ENCODE measurements at places on chromosomes 1 and 21. TPM values are rescaled to one million over a fixed set of nuclear protein-coding genes. Genes with fewer than 3 reads are reported as not detected.

Gene NBPF10
- 0.19 TPM for polyA plus RNA-seq

Gene UTS2
- polyA plus RNA-seq, result not detected

Gene MSH4
- 0.06 TPM for polyA plus RNA-seq

Gene C4BPA
- not detected for polyA plus RNA-seq

Gene FCRL2
- polyA plus RNA-seq, result 0.07 TPM

Gene FAM131C
- polyA plus RNA-seq, result 9.3 TPM

Gene SKI
- polyA plus RNA-seq, result 28.7 TPM

Gene NGF
- polyA plus RNA-seq, result 11.5 TPM

Gene COL16A1
- 7.5 TPM for polyA plus RNA-seq

Gene SAMSN1
- 2.3 TPM for polyA plus RNA-seq

Gene SDC3
- 24.6 TPM for polyA plus RNA-seq

Gene AADACL4
- polyA plus RNA-seq, result not detected

Gene ASAP3
- polyA plus RNA-seq, result 30.0 TPM

- DNase-seq, result no peak
- H3K27ac ChIP-seq, result no peak overlapping the region
- H3K4me3 ChIP-seq, result no peak overlapping the region
- no peaks in the 10 kb centered on the region for H3K36me3 ChIP-seq
- H3K27me3 ChIP-seq, result no peaks in the 10 kb centered on the region
Measured at GRCh38 chr1:170204121-170204520, 58.4 kb downstream of the NTMT2 start.

- peak overlapping the region; percentile 34 for H3K4me3 ChIP-seq
- peaks cover 25% of the 10 kb centered on the region for H3K27me3 ChIP-seq
- H3K27ac ChIP-seq, result no peak overlapping the region
Measured at GRCh38 chr21:41761211-41761933, 5.5 kb downstream of the RIPK4 start.

- no peak for DNase-seq
- no peaks in the 10 kb centered on the region for H3K27me3 ChIP-seq
- no peaks in the 10 kb centered on the region for H3K4me1 ChIP-seq
- no peak overlapping the region for H3K27ac ChIP-seq
Measured at GRCh38 chr1:4171480-4172450, 271.7 kb upstream of the C1orf174 start.

GRCh38 chr1:202181586-202181985 lies 12.0 kb upstream of the LGR6 start:
- H3K36me3 ChIP-seq, result no peaks in the 10 kb centered on the region
- H3K27me3 ChIP-seq, result no peaks in the 10 kb centered on the region
- H3K4me1 ChIP-seq, result no peaks in the 10 kb centered on the region
- no peak for DNase-seq
- no peak overlapping the region for H3K27ac ChIP-seq

- H3K36me3 ChIP-seq, result no peaks in the 10 kb centered on the region
- no peak for DNase-seq
- H3K27ac ChIP-seq, result no peak overlapping the region
- H3K4me3 ChIP-seq, result no peak overlapping the region
- H3K27me3 ChIP-seq, result no peaks in the 10 kb centered on the region
- no peaks in the 10 kb centered on the region for H3K4me1 ChIP-seq
Measured at GRCh38 chr1:165875604-165876003, 48.2 kb downstream of the UCK2 start.

DNA sequence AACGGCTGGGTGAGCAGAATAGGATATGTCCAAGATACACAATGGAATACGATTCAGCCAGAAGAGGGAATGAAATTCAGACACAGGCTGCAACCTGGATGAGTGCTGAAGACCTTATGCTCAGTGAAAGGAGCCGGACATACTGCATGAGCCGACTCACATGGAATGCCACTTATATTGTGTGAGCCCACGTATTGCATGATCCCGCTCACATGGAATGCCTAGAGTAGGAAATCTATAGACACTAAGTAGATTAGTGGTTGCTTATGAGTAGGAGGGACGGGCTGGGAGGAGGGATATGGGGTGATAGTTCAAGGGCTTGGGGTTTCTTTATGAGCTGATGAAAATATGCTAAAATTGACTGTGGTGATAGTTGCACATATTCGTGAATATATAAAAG lies 26.8 kb downstream of the TMPRSS2 start:
- no peaks in the 10 kb centered on the region for H3K36me3 ChIP-seq
- no peak overlapping the region for H3K27ac ChIP-seq
- H3K4me1 ChIP-seq, result no peaks in the 10 kb centered on the region
- H3K27me3 ChIP-seq, result peaks cover 15% of the 10 kb centered on the region
- H3K4me3 ChIP-seq, result no peak overlapping the region

DNA sequence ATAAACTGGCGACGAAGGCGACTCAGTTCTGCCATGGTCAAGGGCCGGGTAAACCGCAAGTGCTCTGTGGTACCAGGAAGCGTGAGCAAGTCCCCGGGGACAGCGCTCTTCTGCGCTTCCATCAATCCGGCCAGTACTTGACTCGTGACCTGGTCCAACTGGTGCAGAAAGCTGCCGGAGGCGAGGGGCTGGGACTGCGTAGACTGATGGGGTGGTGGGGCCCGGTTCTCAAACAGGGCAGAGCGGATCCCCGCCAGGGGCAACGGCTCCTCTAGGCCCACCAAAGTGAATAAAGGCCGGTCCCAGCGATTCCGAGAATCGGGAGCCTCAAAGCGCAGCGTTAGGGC lies 852 bp downstream of the KTI12 start:
- H3K36me3 ChIP-seq, result no peaks in the 10 kb centered on the region
- peak; percentile 29 for DNase-seq
- no peaks in the 10 kb centered on the region for H3K27me3 ChIP-seq
- peaks cover 22% of the 10 kb centered on the region for H3K4me1 ChIP-seq
- H3K4me3 ChIP-seq, result peak overlapping the region; percentile 93

GRCh38 chr1:228000416-228000815 lies 6.4 kb upstream of the WNT3A start:
- no peaks in the 10 kb centered on the region for H3K36me3 ChIP-seq
- H3K27me3 ChIP-seq, result peaks cover 26% of the 10 kb centered on the region
- H3K27ac ChIP-seq, result no peak overlapping the region
- no peak for DNase-seq
- H3K4me3 ChIP-seq, result no peak overlapping the region
- no peaks in the 10 kb centered on the region for H3K4me1 ChIP-seq

- no peak overlapping the region for H3K4me3 ChIP-seq
- H3K4me1 ChIP-seq, result no peaks in the 10 kb centered on the region
- no peak overlapping the region for H3K27ac ChIP-seq
- H3K27me3 ChIP-seq, result peaks cover 2% of the 10 kb centered on the region
- no peak for DNase-seq
- H3K36me3 ChIP-seq, result no peaks in the 10 kb centered on the region
Measured at GRCh38 chr1:37601441-37601840, 5.7 kb upstream of the GNL2 start.

GRCh38 chr1:211697356-211697755 lies 21.9 kb upstream of the NEK2 start:
- no peaks in the 10 kb centered on the region for H3K36me3 ChIP-seq
- H3K27ac ChIP-seq, result no peak overlapping the region
- H3K27me3 ChIP-seq, result peaks cover 5% of the 10 kb centered on the region
- H3K4me1 ChIP-seq, result no peaks in the 10 kb centered on the region

DNA sequence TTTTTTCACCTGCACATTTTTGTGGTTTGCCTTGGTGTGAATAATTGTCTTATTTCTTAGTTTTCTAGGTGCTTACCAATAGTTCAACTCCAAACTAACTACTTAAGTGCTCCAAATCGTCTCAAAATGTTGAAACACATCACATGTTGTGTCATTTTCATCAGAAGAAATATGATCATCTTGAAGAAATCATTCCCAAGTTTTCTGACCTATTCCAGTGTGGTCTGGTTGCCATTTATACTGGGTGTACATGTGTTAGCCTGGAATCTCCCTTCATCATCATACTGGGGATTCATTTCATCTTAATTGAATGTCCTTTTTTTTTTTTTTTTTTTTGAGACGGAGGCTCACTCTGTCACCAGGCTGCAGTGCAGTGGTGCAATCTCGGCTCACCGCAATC lies 67.0 kb downstream of the EIF2B3 start:
- H3K36me3 ChIP-seq, result peaks cover 7% of the 10 kb centered on the region
- no peak overlapping the region for H3K27ac ChIP-seq
- H3K4me1 ChIP-seq, result no peaks in the 10 kb centered on the region
- H3K27me3 ChIP-seq, result no peaks in the 10 kb centered on the region
- no peak overlapping the region for H3K4me3 ChIP-seq
- DNase-seq, result no peak

- no peak overlapping the region for H3K4me3 ChIP-seq
- peaks cover 55% of the 10 kb centered on the region for H3K36me3 ChIP-seq
- H3K27me3 ChIP-seq, result no peaks in the 10 kb centered on the region
- no peak for DNase-seq
- H3K27ac ChIP-seq, result no peak overlapping the region
- H3K4me1 ChIP-seq, result peaks cover 53% of the 10 kb centered on the region
Measured at GRCh38 chr1:36092166-36092797, 3.6 kb downstream of the ADPRS start.

- no peaks in the 10 kb centered on the region for H3K4me1 ChIP-seq
- H3K4me3 ChIP-seq, result no peak overlapping the region
- H3K27me3 ChIP-seq, result no peaks in the 10 kb centered on the region
- H3K36me3 ChIP-seq, result no peaks in the 10 kb centered on the region
- DNase-seq, result no peak
- no peak overlapping the region for H3K27ac ChIP-seq
Measured at GRCh38 chr1:97489834-97490233, 431.0 kb downstream of the DPYD start.

GRCh38 chr1:10906866-10907519 lies 105.5 kb upstream of the TARDBP start:
- no peaks in the 10 kb centered on the region for H3K4me1 ChIP-seq
- no peak overlapping the region for H3K4me3 ChIP-seq

DNA sequence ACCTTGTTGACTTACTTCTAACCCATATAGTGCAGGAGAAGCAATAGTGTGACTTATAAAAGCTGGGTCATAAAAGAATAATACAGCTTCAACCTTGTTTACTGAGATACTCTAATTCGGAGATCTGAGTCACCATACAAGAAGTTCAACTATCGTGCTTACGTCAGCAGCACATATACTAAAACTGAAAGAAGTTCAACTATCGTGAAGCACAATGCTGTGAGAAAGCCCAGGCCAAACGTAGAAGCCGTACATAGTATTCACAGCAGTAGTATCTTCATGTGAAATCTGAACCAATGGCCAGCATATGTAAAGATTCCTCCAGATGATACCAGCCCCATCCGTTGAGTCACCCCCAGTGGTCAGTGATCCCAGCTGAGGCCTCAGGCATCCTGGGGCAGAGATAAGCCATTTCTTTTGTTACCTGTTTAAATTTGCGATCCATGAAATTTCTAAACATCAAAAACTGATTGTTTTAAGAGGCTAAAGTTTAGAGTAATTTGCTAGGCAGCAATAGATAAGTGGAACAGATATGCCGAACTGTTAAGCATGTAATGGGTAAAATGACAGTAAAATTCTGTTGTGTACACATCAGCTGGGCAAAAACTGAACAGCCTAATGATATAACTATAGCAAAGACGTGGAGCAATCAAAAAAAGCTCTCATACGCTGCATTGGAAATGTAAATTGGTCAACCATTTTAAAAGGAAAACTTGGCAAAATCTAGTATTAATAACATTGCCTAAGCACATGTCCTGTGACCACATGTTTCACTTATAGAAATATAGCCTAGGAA lies 53.9 kb upstream of the SAMD13 start:
- no peaks in the 10 kb centered on the region for H3K27me3 ChIP-seq
- H3K27ac ChIP-seq, result no peak overlapping the region
- no peak overlapping the region for H3K4me3 ChIP-seq
- no peak for DNase-seq
- H3K36me3 ChIP-seq, result no peaks in the 10 kb centered on the region

GRCh38 chr1:36641776-36642175 lies 159.1 kb upstream of the CSF3R start:
- no peaks in the 10 kb centered on the region for H3K36me3 ChIP-seq
- no peak overlapping the region for H3K4me3 ChIP-seq
- no peak overlapping the region for H3K27ac ChIP-seq

GRCh38 chr1:101364370-101365120 lies 127.7 kb downstream of the S1PR1 start:
- H3K4me1 ChIP-seq, result no peaks in the 10 kb centered on the region
- DNase-seq, result no peak
- H3K27ac ChIP-seq, result no peak overlapping the region
- no peak overlapping the region for H3K4me3 ChIP-seq
- H3K36me3 ChIP-seq, result no peaks in the 10 kb centered on the region

- no peaks in the 10 kb centered on the region for H3K27me3 ChIP-seq
- no peak overlapping the region for H3K27ac ChIP-seq
- no peaks in the 10 kb centered on the region for H3K4me1 ChIP-seq
- DNase-seq, result no peak
Measured at GRCh38 chr1:7442036-7442435, 329.1 kb upstream of the VAMP3 start.

GRCh38 chr1:73998348-73998959 lies 199.5 kb downstream of the LRRIQ3 start:
- no peak overlapping the region for H3K4me3 ChIP-seq
- peaks cover 6% of the 10 kb centered on the region for H3K27me3 ChIP-seq
- DNase-seq, result no peak
- no peak overlapping the region for H3K27ac ChIP-seq
- H3K36me3 ChIP-seq, result no peaks in the 10 kb centered on the region

DNA sequence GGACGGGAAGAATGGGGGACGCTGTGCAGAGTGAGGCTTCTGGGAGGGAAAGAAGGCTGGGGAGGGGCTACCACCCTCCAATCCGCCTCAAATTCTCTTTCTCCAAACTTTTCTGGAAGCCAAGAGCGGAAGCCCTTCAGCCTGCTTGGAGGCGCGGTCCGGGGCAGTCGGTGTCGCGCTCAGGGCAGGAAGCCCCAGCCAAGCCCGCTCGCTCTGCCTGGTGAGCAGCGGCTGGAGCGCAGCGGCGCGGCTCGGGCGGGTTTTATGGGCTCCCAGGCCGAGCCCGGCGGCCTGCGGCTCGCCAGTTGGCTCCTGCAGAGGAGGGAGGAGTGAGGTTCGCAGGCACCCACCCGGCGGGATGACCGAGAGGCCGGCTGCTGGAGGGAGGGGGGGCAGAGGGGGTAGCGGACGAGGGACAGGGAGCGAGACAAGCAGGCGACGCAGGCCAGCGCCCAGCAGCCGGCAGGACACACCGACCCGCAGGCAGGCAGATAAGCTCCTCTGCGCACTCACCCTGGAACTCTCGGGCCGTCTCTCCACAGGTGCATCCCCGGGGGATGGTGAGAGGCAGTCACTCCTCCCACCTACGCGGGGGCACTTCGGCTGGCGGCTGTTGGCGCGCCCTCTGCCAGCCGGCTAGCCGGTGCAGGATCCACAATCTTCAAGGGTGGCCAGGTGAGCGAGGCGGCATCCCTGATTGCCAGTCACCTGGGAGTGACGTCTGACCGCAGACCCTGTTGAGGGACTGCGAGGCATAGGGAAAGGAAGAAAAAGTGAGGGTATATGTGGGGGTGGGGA lies at the start of gene AVPR1B:
Gene AVPR1B, minus strand, starts transcription at position 238 of the 798 bp plus-strand sequence. CDS start 498 bp downstream, outside the sequence.
- no peaks in the 10 kb centered on the region for H3K36me3 ChIP-seq
- H3K4me3 ChIP-seq, result peak within 1 kb of the TSS; percentile 60

GRCh38 chr1:109152196-109152595 lies 38.3 kb downstream of the ELAPOR1 start:
- no peak for DNase-seq
- no peak overlapping the region for H3K4me3 ChIP-seq
- no peak overlapping the region for H3K27ac ChIP-seq
- H3K36me3 ChIP-seq, result no peaks in the 10 kb centered on the region
- no peaks in the 10 kb centered on the region for H3K4me1 ChIP-seq
